ENCODE measurements at places on chromosomes 11 and 22.
A peak's percentile ranks its signal among the peaks of the same experiment; 100 is the strongest.

DNA sequence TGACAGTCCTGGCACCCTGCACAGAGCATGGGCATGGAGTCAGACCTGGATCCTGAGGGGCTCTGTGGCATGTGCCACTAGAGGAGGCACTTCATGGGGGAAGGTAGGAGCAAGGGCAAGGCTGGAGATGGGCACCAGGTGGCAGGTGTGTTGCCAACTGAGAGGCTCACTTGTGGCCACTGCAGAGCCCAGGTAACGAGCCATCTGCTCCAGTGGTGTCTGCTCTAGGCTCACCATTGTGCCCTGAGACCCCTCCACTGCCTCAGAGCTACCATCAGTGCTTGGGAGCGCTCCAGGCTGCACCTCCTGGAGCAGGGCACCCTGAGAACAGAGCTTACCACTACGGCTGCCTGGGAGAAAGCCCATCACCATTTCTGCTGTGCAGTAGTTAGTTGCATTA lies 1.3 kb upstream of the ZDHHC8 start:
- DNase-seq: no peak

GRCh38 chr11:128802358-128802981 lies 64.6 kb downstream of the KCNJ1 start:
- DNase-seq: peak; percentile 35

DNA sequence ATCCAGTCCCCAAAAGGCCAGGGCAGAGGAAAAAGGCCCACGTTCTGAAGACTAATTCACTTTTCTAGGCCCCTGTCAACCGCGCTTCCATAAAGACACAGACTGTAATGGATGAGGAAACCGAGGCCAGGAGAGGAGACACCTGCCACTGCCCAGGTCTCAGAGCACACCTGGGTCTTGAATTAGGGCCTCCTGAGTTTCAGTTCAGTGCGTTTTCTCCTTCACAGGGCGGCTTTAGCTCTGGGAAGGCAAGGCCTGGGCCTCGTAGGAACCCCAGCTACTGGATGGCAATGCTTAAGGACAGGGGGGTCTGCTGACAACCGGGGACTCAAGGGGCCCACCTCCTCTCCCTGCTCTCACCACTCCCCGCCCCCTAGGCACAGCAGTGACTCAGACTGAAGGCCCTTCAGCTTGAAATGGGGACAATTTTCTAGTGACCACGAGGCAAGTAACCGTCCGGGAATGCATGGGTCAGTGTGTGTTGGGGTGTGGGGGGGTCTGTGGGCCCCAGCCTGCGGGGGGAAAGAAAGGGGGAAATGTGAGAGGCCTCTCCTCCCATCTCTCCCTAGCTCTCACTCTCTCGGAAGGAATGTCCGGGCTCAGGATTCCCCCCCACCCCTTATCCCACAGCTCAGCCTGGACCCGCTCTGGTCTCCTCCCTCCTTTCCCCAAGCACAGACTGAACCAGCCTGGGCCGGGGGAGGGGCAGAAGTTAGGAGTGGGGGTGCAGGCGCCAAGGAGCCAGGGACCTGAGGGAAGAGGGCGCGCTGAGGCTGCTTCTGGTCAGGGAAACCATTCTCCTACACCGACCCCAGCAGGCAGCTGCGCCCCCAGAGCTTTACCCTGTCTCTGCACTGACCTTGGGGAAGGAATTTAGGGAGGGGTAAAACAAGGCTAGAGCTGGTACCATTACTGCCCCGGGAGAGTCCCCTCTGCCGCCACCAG lies 17.2 kb downstream of the CREB3L1 start:
- DNase-seq: peak; percentile 94

DNA sequence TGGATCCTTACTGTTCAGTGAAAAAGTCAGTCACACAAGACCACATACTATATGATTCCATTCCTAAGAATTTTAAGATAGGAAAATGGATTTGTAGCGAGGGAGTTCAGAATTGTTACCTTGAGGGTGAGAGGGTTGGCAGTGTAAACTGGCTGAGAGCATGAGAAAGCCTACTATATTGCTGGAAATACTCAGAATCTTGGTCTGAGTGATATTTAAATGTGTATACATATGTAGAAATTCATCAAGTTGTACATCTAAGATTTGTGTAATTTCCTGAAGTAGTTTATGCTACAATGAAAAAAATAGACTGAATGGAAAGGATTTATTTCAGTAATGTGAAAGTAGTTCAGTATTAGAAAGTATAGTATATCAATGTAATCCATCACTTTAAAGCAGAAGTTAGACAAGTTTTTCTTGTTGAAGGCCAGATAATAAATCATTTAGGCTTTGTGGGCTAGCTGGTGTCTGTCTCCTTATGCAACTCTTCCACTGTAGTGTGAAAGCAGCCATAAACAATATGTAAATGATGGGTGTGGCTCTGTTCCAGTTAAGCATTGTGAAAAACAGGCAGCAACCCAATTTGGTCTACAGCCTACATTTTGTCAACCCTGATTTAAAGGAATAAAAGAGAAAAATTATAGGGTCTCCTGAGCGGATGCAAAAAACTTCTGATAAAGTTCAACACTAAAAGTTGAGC lies 127.2 kb upstream of the THY1 start:
- DNase-seq: peak; percentile 20

- peak; percentile 33 for DNase-seq
Measured at GRCh38 chr11:86469491-86470388, 95.1 kb downstream of the CCDC81 start.

DNA sequence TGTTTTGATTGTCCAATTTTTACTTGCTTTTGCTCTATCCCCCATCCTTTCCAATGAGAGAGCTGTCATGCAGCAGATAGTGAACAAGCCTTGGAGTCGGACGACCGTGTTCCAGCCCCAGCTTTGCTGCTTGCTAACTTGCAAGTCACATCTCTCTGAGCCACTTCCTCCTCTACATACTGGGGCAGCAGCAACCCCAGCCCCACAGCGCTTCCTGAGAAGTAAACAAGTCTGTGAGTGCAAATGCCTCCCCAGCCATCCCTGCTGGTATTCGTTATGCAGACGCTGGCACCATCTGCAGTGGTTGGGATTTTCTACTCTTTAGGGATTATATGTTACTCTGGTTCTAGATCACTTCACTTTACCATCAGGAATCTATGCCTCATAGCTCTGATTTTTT lies 35.0 kb downstream of the TPBGL start:
- peak; percentile 47 for DNase-seq

- DNase-seq: no peak
Measured at GRCh38 chr11:125382314-125382791, 113.7 kb downstream of the FEZ1 start.

DNA sequence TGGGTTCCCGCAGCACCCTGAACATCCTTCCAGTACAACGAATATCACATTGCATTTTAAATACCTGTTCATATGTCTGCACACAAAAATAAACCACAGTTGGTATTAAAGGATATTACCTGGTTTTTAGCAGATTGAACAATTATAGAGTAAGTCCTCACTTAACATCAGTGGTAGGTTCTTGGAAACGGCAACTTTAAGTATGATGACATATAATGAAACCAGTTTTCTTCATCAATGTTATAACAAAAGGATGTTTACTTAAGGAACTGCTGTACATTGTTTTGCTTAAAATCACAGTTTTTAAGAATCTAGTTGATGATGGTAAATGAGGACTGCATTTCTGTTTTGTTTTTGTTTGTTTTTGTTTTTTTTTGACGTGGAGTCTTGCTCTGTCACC lies 28.0 kb downstream of the TRIM66 start:
- DNase-seq: no peak

Measured in amniotic epithelial cell (primary cell).